ENCODE measurements at places on chromosomes 1 and 21. TPM values are rescaled to one million over a fixed set of nuclear protein-coding genes. Genes with fewer than 3 reads are reported as not detected.

The UTS2 gene
- 11.0 TPM for total RNA-seq

The SPRR1B gene
- total RNA-seq, result not detected

The KCNT2 gene
- total RNA-seq, result 43.1 TPM

The SYDE2 gene
- 14.7 TPM for total RNA-seq

The DISP3 gene
- 8.3 TPM for total RNA-seq

The PAX7 gene
- 2.0 TPM for total RNA-seq

The ADAMTS1 gene
- 83.2 TPM for total RNA-seq

The CXADR gene
- total RNA-seq, result 89.1 TPM

The IBA57 gene
- total RNA-seq, result 7.9 TPM

The TMEM82 gene
- not detected for total RNA-seq

The SOX13 gene
- total RNA-seq, result 21.2 TPM

The PPIAL4G gene
- total RNA-seq, result 0.22 TPM

The IL23R gene
- 0.06 TPM for total RNA-seq

The AKNAD1 gene
- 2.8 TPM for total RNA-seq

The CSF3R gene
- 19.7 TPM for total RNA-seq

The TAS1R1 gene
- 0.40 TPM for total RNA-seq

The SMCP gene
- total RNA-seq, result not detected

The PGBD5 gene
- 4.3 TPM for total RNA-seq

The NBPF26 gene
- 41.9 TPM for total RNA-seq

The GCSAML gene
- total RNA-seq, result 0.11 TPM

The CASQ1 gene
- total RNA-seq, result 0.99 TPM

The PTGS2 gene
- total RNA-seq, result 3.4 TPM

The LGALS8 gene
- 60.3 TPM for total RNA-seq

The SPRR2B gene
- total RNA-seq, result not detected

The ADAMTS5 gene
- 20.1 TPM for total RNA-seq

The REN gene
- not detected for total RNA-seq

The HAO2 gene
- not detected for total RNA-seq

The NDUFS2 gene
- 155 TPM for total RNA-seq

The FNBP1L gene
- 85.5 TPM for total RNA-seq

The SYT6 gene
- 4.9 TPM for total RNA-seq

The OXCT2 gene
- 3.0 TPM for total RNA-seq

The FNDC5 gene
- 44.9 TPM for total RNA-seq

The CD52 gene
- total RNA-seq, result 1.4 TPM

The OVAAL gene
- total RNA-seq, result not detected

The SMIM34 gene
- total RNA-seq, result 0.11 TPM

The C1orf87 gene
- total RNA-seq, result 1.1 TPM

The CIART gene
- total RNA-seq, result 14.7 TPM

The CHRM3 gene
- total RNA-seq, result 14.7 TPM

The MROH9 gene
- 0.06 TPM for total RNA-seq

The C8A gene
- not detected for total RNA-seq

The LMOD1 gene
- total RNA-seq, result 8.4 TPM

The CRYZL1 gene
- 37.4 TPM for total RNA-seq

The NECAP2 gene
- total RNA-seq, result 45.3 TPM

The DUSP10 gene
- total RNA-seq, result 9.6 TPM

The IGSF3 gene
- total RNA-seq, result 25.7 TPM

The ARTN gene
- 0.61 TPM for total RNA-seq

The CHI3L2 gene
- total RNA-seq, result 0.94 TPM

The MYCL gene
- total RNA-seq, result 6.4 TPM

The LRRIQ3 gene
- total RNA-seq, result 1.7 TPM

The NR5A2 gene
- 2.8 TPM for total RNA-seq

The DPT gene
- 9.4 TPM for total RNA-seq

The ALPL gene
- total RNA-seq, result 35.7 TPM

The SELL gene
- total RNA-seq, result 15.9 TPM
